ENCODE measurements at places on chromosomes 7 and 10.

DNA sequence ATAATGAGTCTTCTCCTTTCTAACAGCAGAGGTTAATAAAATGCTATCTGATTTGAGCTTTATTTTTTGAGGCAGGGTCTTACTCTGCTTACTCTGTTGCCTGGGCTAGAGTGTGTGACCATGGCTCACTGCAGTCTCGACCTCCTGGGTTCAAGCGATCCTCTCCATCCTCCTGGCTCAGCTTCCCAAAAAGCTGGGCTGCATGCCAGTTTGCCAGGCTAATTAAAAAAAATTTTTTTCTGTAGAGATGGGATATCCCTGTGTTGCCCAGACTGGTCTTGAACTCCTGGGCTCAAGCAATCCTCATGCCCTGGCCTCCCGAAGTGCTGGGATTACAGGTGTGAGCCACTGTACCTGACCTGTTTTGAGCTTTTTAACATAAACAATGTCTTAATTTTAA, 56.7 kb downstream of the SCD start:
- no peak overlapping the region for H3K27ac ChIP-seq
- no peaks in the 10 kb centered on the region for H3K27me3 ChIP-seq
- no peak overlapping the region for H3K4me3 ChIP-seq
- DNase-seq: no peak

GRCh38 chr10:43979551-43979950, 330.9 kb upstream of the ZNF32 start:
- H3K27ac ChIP-seq: no peak overlapping the region
- no peaks in the 10 kb centered on the region for H3K27me3 ChIP-seq
- DNase-seq: no peak
- no peaks in the 10 kb centered on the region for H3K36me3 ChIP-seq
- no peaks in the 10 kb centered on the region for H3K4me1 ChIP-seq

DNA sequence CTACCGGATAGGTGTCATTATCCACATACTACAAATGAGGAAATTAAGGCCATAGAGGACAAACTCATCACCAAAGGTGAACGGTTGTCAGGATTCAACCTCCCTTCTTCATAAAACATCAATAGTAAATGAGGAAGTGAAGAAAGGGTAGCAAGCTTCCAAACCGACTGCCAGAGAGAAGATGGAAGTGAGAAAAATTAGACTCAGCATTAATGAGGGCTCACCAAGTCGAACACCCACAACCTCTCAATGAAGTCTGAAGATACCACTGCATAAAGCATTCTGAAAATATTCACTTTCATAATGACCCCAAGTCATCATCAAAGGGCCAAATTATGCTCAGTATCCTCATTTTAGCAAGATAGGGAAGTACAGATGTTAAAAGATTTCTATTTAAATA, 29.6 kb downstream of the ABCB4 start:
- H3K27ac ChIP-seq: no peak overlapping the region
- no peak for DNase-seq
- no peaks in the 10 kb centered on the region for H3K27me3 ChIP-seq
- no peaks in the 10 kb centered on the region for H3K4me1 ChIP-seq

DNA sequence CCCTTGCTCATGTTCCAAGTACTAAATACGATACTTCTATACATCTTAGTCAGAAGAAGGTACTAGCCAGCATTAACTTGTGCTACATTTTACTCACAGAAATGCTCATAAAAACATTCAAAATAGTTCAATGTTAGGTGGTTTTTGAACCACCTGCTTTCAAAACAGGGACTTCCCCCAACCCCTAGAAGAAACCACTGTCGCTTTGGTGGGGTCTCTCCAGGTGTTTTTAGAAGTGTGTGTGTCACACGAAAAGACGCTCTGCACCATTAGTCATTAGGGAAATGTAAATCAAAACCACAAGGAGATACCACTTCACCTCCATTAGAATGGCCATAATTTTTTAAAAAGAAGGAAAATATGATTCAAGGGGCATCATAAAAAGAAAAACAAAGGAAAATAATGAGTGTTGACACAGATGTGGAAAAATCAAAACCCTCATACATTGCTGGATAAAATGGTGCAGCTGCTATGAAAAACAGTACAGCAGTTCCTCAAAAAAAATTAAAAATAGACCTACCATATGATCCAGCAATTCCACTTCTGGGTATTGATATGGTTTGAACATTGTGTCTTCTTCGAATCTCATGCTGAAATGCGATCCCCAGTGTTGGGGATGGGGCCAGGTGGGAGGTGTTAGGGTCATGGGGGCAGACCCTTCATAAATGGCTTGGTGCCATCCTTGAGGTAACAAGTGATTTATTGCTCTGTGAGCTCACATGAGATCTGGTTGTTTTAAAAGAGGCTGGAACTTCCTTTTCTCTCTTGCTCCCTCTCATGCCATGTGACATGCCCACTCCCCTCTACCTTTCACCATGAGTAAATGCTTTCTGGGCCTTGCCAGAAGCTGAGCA, 74.2 kb downstream of the MALSU1 start:
- no peaks in the 10 kb centered on the region for H3K36me3 ChIP-seq
- no peak overlapping the region for H3K4me3 ChIP-seq
- no peaks in the 10 kb centered on the region for H3K27me3 ChIP-seq
- no peak overlapping the region for H3K27ac ChIP-seq
- no peak for DNase-seq

DNA sequence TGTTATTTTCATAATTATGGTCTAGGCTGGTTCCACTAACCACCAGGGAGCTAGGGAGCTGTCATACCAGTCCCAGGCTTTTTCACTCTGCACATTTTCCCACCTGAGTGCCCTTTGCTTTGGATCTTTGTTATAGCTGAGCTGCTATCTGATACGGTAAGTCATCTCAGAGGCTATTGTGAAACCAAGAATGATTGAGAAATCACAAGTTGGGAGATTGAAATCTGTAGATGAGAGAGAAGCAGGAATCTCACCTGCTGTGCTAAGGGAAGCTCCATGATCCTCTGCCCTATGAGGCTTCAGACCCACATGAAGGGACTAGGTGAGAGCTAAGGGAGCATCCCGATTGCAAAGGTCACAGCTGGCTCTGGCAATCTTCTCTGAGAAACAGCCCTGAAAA, 307.8 kb downstream of the REEP3 start:
- DNase-seq: no peak
- no peak overlapping the region for H3K4me3 ChIP-seq
- no peaks in the 10 kb centered on the region for H3K36me3 ChIP-seq
- no peaks in the 10 kb centered on the region for H3K4me1 ChIP-seq

GRCh38 chr10:79130846-79131245, 62.1 kb downstream of the ZMIZ1 start:
- no peak overlapping the region for H3K4me3 ChIP-seq
- H3K27me3 ChIP-seq: no peaks in the 10 kb centered on the region
- DNase-seq: no peak
- no peak overlapping the region for H3K27ac ChIP-seq
- H3K36me3 ChIP-seq: peaks cover 10% of the 10 kb centered on the region

GRCh38 chr7:141884539-141885225, 31.5 kb upstream of the OR9A4 start:
- H3K36me3 ChIP-seq: no peaks in the 10 kb centered on the region
- H3K27ac ChIP-seq: no peak overlapping the region
- no peaks in the 10 kb centered on the region for H3K4me1 ChIP-seq
- DNase-seq: no peak
- no peaks in the 10 kb centered on the region for H3K27me3 ChIP-seq
- H3K4me3 ChIP-seq: no peak overlapping the region

DNA sequence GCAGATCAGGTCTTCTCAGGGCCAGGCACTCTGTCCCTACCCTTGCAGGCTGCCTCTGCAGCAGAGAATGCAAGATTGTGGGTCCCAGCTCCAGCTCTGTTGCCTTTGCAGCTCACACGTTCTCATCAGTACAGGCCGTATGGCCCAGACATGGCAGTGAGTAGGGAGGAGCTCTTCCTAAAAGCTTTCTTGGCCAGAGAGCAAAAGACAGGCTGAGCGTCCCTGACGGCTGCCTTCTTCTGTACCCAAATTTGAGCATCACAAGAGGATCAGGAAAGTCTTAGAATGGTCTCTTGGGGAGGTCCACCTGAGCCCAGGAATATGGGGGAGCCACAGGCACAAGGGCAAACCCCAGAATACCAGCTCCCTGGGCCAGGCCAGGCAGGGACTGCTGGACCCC, 266.3 kb upstream of the ZMIZ1 start:
- no peak overlapping the region for H3K4me3 ChIP-seq
- no peaks in the 10 kb centered on the region for H3K27me3 ChIP-seq
- no peaks in the 10 kb centered on the region for H3K36me3 ChIP-seq
- DNase-seq: no peak
- H3K4me1 ChIP-seq: peaks cover 11% of the 10 kb centered on the region

DNA sequence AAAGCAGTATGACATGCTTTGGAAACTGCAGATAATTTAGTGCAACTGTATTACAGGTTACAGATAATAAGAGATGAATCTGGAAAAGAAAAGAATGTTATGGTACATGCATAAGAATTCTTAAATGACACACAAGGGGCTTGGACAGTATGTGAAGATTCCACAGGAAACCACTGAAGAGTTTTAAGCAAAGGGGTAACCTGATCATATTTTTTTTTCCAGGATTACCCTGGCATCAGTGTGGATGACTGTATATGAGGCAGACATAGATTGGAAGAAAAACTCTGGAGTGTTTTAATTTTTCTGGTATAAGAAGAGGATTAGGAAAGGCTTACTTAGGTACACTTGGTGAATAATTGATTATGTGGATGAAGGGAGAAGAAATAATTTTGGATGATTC, 8.1 kb downstream of the TFPI2 start:
- DNase-seq: no peak
- no peak overlapping the region for H3K27ac ChIP-seq
- no peaks in the 10 kb centered on the region for H3K36me3 ChIP-seq
- no peaks in the 10 kb centered on the region for H3K4me1 ChIP-seq
- H3K27me3 ChIP-seq: no peaks in the 10 kb centered on the region

DNA sequence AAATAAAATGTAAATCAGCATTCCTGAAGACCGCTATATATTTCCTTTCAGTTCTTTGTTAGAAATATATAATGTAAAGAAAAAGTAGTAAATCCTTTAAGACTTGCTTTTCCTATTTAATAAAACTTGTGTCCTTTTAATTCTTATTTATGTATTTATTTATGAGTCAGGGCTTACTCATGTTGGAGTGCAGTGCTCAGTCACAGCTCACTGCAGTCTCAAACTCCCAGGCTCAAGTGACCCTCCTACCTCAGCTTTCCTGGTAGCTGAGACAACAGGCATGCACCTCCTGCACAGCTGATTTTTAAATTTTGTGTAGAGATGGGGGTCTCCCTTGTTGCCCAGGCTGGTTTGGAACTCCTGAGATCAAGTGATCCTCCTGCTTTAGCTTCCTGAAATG, 724.5 kb downstream of the ANKRD7 start:
- H3K36me3 ChIP-seq: no peaks in the 10 kb centered on the region
- H3K4me3 ChIP-seq: no peak overlapping the region
- no peaks in the 10 kb centered on the region for H3K4me1 ChIP-seq
- H3K27ac ChIP-seq: no peak overlapping the region
- no peak for DNase-seq

GRCh38 chr7:66296557-66296956, 91.4 kb downstream of the TPST1 start:
- DNase-seq: no peak
- H3K4me3 ChIP-seq: no peak overlapping the region
- no peaks in the 10 kb centered on the region for H3K4me1 ChIP-seq
- no peaks in the 10 kb centered on the region for H3K27me3 ChIP-seq
- no peaks in the 10 kb centered on the region for H3K36me3 ChIP-seq

- DNase-seq: no peak
- no peaks in the 10 kb centered on the region for H3K36me3 ChIP-seq
- H3K4me1 ChIP-seq: no peaks in the 10 kb centered on the region
- no peak overlapping the region for H3K4me3 ChIP-seq
- H3K27ac ChIP-seq: no peak overlapping the region
Measured at GRCh38 chr7:124784879-124785818, 19.6 kb upstream of the GPR37 start.

DNA sequence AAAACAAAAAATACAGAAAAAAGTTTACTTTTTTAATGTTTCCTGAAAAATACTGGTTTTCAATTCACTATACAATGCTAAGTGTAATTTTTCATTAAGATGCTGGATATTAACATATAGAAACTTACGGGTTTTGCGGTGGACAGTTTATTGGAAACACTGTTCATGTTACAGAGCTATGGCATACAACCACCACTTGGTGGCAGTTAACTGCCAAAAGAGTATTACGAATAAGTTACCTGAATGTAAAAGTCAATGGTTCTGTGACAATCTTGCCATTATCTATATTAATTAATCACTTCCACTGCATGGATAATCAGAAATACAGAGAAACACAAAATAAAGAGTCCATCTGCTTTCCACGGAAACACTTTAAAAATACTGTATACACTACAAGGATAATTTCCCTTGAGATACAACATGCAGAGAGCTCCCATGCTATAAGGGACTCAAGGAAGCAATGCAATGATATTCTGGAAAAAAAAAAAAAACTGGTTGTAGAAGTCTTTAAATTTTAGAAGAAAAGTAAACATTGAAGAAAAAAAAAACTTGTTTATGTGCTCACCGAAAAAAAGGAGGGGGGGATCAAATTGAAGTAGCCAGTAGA, 97.0 kb downstream of the TPK1 start:
- no peak overlapping the region for H3K4me3 ChIP-seq
- DNase-seq: no peak
- H3K4me1 ChIP-seq: no peaks in the 10 kb centered on the region
- H3K27ac ChIP-seq: no peak overlapping the region

GRCh38 chr10:71744897-71745663, 25.5 kb upstream of the C10orf105 start:
- H3K27ac ChIP-seq: no peak overlapping the region
- no peak overlapping the region for H3K4me3 ChIP-seq
- peaks cover 3% of the 10 kb centered on the region for H3K4me1 ChIP-seq
- no peak for DNase-seq
- no peaks in the 10 kb centered on the region for H3K27me3 ChIP-seq

DNA sequence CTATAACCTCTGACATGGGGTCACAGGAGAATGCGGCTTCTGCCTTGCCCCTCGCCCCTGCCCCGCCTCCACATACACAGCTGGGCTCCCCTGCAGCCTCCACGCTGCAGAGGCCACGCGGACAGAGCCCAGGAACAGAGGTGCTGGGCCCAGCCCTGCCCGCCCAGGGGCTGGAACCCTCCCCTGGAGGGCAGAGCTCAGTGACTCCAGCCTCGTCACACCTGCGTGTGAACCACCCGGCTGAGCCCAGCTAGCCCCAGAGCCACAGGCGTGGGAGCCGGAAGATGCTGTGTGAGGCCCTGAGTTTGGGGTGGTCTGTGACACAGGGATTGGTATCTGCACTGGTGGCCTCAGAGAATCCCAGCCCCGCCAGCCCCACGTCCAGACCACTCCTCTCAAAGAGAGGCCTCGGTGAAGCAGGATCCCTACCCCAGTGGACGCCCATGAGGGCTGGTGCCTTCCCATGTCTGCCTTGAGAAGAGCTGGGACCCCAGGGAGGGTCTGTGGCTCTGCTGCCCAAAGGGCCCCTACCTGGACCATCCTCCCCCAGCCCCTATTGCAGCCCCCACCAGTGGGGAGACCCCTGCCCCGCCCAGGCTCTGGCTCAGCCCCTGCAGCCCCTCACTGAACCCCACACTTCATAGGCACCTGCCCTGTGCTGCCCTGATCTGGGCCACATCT, 8.1 kb upstream of the ADAP1 start:
- no peaks in the 10 kb centered on the region for H3K27me3 ChIP-seq
- no peak overlapping the region for H3K27ac ChIP-seq
- DNase-seq: peak; percentile 58

Measured in ascending aorta (tissue), 2 donors.